NCI-H2081 (cell line): ENCODE measurements at places on chromosomes 12 and 14.

GRCh38 chr14:51578853-51579252, 72.9 kb upstream of the FRMD6 start:
- DNase-seq: no peak

DNA sequence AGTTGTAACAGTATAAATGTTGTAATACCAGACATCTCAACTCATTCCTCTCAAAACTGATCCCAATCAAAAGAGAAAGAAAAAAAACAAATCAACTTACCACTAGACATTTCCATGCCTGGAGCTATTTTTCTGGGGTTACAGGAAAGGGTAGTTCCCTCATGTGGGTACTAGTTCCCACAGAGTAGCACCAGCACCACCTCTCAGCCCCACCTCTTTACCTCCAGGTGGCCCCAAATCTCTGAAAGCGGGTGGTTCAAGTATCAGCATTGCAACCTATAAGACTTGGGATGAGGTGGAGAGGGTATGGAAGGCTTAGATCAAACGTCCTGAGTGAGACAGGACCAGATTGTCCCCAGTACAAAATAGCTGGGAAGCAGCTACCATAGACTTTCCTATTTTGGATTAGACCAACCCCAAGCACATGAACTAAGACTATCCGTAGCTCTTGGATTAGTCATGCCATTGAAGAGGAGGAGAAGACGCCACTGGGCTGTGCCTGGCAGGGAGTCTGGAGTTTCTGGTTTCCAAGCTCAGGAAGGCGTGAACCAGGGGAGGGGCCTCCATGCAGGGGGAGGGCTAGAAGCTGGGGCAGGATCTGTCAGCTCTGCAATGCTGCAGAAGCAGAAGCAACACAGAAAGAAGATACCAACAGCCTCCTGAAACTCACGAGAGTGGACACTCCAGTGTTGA, at the start of gene SLC39A2:
SLC39A2 (plus strand) TSS at position 620 of the 693 bp plus-strand sequence. CDS start 154 bp downstream, outside the sequence.
- DNase-seq: no peak

GRCh38 chr14:70118064-70118463, 70.7 kb downstream of the SLC8A3 start:
- DNase-seq: no peak

DNA sequence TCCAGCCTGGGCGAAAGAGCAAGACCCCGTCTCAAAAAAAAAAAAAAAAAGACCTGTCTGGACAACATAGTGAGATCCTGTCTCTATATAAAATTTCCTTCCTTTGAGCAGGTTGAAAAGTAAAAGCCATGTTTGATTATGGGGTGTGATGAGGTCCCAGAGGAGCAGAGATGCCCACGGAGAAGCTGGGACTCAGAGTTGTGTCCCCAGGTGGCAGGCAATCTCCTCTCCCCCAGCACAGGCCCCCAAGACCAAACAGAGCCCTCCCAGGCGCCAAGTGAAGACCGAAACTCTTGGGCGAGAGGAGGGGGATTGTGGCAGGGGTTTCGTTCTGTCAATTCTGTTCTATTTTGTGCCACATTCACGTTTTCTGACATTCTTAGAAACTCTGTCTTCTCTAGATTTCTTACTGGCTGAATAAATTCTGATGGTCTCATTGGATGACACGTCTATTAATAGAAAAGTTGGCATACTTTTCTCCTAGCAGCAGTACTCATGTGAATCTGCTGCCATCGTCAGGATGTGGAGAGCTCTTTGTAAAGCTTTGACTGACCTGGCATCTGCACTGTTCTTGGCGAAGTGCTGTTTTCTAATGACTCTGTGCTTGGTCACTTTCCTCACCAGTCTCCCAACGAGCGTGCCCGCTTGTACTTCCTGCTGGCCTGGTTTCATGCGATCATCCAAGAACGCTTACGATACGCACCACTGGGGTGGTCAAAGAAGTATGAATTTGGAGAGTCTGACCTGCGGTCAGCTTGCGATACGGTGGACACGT, 43.4 kb downstream of the HSP90AA1 start:
- DNase-seq: no peak

DNA sequence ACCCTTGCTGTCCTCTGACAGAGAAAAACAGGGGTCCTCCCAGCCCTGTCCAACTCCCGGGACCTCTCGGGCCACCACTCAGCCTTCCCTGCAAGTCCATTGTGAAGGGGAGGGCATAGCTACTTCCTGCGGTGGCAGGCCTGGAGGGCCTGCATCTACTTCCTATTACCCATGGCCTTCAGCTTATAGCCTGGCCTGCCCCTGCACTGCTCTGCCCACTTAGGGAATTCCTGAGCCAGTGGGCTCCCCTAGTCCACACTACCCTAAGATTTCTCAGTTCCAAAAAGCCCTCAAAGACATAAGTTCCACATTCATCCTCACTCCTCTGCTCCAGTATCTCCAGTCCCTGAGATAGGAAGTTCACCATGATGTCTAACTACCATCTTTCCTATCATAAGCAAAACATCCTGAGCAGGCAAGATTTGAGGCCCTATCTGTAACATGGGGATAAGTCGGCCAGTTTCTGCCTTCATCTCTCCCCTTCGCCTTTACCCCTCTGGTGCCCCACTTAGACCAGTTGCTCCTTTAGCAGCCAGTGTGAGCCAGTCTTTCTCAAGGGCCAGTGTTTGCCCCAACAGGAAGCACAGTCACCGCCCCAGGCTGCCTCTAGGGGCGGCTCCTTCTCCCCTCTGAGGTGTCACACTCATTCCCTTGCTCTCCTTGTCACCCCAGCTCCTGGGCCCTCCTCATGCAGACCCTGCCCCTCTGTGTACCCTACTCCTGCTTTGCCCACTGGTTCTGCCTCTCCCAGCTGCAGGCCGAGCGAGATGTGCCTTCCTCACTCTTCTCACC, 10.9 kb downstream of the HDAC7 start:
- DNase-seq: no peak

DNA sequence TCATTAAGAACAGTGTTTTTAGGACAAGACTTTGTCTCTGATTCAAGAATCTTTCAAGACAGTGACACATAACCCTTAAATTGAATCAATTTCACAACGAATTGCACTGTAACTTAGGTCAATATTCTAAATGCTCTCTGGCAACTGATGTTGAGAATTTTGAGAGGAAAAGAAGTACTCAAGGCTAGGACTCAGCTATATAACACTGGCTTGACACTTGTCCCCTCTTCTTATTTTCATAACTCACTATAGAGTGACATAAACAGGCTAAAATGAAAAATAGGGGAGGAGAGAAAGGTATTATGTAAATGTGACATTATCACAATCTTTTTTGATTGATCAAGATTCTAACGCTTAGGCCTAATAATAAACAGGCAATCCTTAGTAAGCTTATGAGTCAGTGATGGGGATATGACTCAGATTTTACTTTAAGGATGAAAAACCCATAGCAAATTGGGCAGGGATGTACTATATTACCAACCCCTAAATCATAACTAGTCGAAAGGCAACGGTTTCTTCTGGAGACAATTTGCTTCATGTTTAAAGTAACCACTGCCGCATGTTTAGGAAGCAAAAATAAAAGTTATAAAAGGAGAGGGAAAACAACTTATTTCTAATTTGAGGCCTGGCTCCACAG, 10.9 kb downstream of the BTG1 start:
- DNase-seq: no peak

- no peak for DNase-seq
Observed at GRCh38 chr14:39015964-39016577, 87.0 kb downstream of the SEC23A start.

DNA sequence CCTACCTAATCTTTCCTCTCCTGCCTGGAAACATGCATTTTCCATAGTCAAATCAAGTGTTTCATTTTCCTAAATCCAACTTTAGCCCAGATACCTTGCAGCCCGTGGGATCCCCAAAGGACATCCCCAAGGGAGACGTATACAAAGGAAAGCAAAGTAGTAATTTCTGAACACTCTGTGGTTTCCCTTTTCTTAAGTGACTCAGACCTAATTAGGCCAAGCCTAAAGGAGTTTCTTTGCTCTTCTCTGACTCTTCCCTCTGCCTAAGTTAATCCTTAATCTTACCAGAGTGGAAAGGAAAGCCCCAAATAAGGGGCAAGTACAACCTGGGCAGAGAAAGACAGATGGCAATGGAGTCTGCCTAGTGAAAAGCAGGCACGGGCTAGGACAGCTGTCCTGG, 250.3 kb downstream of the SPTSSA start:
- DNase-seq: no peak

GRCh38 chr14:35297706-35298105, 5.5 kb downstream of the PSMA6 start:
- DNase-seq: no peak

DNA sequence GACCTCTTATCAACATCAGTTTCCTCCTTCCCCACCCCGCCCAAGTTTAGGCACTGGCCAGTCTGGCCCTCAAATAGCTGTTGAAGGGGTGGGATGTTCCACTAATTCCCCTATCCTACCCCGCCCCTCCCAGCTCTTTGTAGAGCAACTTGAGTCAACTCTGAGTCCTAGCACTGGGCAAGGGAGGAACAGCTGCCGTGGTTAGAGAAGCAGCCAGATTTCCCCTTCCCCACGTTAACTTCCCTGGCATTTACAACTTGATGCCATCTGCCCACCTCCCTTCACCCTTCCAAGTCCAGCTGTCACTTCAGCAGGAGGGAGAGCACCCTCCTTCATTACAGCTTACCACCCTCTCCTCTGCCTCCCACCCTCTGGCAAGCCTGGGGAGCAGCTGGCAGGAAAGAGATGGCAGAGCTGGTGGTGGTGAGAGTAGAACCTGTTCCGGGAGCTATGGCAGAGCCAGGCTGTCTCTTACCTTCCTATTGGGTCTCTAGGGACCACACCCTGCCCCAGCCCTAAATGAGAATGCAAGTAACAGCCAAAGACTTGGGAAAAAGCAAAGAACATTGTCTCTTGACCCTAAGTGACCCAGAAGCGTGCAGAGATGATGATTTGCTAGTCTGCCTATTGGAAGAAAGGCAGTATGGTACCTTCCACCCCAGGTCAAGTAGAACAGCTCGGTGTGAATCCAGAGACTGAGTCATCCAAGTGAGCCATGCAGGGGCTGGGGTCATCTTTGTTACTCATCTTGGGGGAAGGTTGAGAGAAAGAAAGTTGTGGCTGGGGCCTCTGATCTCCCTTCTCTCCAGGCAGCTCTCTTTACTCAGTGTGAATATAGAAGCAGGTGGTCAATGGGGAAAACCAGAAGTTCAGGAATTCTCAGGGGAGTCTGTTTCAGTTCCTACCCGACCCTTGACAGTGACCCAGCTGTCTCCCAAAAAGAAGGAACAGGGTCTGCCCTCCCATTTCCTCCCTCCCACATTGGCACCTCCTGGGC, 1.5 kb downstream of the BLOC1S1 start:
- DNase-seq: no peak

DNA sequence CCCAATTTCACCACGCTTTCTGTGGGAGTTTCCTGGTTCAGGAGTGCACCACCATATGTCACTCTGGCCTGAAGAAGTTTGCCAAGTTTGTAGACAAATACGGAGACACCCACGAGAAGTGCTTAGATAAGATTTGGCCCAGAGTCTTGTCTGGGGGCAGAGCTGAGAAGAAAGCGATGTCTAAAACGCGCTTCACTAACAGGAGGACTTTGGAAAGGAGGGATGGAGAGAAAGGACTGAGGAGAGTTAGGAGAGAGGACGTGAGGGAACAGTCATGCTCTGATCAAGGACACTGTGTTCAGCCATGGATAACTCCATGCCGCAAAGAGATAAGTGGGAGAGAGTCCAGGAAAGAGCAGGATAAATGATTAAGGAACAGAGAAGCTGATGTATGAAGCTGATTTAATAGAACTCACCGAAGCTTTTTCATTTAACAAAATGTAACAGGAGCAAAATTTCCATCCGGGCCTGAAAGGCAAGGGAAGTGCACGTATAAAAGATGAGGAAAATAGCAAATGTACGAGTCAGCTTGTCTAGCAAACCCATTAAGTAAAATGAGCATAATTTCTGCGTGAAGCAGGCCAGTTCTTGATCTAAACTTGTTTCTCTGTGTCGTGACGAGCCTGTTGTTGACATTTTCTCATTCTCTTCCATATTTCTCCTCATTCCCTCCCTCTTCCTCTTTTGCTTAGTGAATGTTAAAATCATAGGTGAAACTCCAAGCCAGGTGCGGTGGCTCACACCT, 23.4 kb upstream of the MAP3K9 start:
- DNase-seq: no peak

GRCh38 chr12:109762071-109762672, 48.5 kb downstream of the FAM222A start:
- DNase-seq: no peak

DNA sequence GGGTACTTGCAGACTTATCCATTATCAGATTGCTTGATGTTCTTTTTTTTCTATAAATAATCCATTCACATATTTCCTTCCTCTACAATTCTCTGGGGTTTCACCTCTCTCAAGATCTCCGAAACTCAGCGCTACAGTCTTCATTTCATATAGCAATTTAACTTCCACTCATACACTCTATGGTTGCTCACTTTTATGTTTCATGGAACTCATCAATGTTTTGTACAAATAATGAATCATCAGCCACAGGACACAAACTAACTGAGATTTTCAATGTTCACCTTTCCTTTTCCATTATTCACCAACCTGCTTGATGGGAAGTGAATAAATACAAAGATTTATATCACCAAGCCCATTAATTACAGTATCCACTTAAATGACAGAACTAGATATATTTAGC, 534.7 kb downstream of the LRFN5 start:
- no peak for DNase-seq

- DNase-seq: no peak
Observed at GRCh38 chr14:53444677-53445312, 291.7 kb upstream of the DDHD1 start.

DNA sequence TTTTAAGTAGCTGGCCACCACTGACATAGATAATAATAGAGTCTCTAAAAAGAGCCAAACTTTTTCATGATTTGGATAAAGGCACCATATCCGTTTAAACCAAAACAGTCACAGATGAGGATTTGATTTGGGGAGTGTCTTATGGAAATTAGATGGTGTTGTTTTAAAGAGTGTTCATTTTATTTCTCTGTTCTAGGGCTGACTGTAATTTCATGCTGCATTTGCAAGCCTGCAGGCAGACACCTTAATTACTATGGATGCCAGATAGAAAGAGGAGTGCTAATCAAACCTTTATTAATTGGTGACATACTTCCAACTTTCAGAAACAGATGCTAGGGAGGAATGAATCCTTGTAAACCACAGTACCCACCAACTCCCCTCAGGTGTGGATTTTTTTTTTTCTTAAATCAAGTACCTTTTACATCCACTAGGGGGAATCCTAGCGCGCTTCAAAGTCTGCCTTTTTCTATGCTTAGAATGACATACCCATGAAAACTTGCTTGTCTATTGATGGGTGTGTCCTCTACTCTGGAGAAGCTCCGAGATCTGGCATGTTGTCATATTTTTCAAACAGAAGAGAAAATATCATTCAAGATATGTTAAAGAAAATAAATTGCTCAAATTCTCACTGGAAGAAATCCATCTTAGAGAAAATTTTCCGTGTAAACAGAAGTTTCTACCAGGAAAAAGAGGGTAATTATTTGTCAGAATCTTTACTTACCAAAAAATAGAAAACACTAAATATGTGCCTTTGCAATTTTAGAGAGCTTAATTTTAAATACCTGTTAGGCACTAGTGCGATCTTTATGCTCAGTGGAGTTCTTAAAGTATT, 14.2 kb upstream of the PLXNC1 start:
- DNase-seq: peak; percentile 36

- peak; percentile 12 for DNase-seq
Observed at GRCh38 chr12:41248391-41248790, 60.3 kb downstream of the PDZRN4 start.
